ENCODE measurements at places on chromosomes 7 and 10.

DNA sequence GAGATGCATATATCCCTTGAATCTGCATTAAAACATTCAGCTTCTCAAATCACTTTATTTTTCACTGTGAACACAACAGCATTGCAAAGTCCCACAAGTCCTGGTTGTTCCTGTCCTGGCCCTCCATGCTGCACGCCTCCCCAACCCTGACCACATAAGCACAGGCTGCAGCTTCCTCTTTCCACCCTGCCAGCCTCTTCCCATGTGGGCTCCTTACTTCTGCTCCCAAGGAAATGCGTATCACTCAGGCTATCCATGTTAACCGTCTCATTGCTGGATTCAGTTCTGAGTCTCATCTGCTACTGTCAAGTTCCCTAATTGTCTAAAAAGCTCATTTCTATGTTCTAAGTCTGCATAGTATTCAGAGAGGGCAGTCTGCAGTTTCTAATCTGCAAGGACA, 89.7 kb upstream of the ZPBP start:
- no peak for DNase-seq

GRCh38 chr10:29517352-29517923, 117.3 kb downstream of the SVIL start:
- DNase-seq, result no peak

GRCh38 chr7:55556031-55556430, 16.3 kb downstream of the VOPP1 start:
- DNase-seq, result no peak

GRCh38 chr10:76328348-76328747, 896.9 kb downstream of the LRMDA start:
- DNase-seq, result no peak

DNA sequence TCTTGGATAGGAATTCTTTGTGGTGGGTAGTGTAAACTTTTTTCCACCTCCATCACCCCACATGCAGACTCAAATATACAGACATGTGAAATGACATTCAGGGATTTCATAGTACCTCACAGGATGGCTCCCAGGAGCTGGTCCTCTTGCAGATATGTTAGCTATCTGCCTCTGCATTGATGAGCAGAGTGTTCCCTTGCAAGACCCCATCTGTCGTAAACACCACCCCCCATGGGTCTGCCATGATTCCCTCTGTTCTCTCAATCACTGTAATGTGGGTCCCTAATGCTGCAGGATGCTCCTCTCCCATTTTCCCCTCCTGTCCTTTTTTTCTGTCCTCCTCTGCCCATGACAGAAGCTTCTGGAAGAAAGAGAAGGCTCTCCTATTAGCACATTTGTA, 391.2 kb upstream of the PODXL start:
- DNase-seq, result no peak

DNA sequence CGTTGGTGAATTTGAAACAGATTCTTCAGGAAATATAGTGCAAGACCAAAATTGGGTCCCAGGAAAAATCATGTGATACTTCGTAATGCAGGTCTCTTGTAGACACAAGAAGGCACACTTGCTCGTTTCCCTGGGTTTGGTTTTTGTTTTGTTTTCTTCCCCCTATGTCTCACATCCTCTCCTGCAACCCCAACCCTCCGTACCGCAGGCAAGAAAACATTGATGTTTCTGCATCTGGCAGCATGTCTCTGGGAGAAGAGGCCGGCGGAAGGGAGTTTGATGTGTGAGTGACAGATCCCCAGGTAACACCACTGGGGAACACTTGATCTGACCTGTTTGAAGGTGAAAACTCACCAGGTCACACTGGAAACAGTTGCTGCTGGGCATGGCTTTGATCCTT, 718.5 kb downstream of the AUTS2 start:
- DNase-seq, result no peak

- DNase-seq, result no peak
Measured at GRCh38 chr7:151431281-151431767, 8.6 kb downstream of the CRYGN start.

All from activated CD8-positive, alpha-beta memory T cell treated with anti-CD3 and anti-CD28 coated beads for 1 hour (primary cell).